ENCODE measurements at places on chromosomes 5 and 9. TPM values are rescaled to one million over a fixed set of nuclear protein-coding genes. Genes with fewer than 3 reads are reported as not detected.

- peak; percentile 76 for DNase-seq
These were observed 762 bp downstream of the SNCAIP start for GRCh38 chr5:122312591-122313406.

DNA sequence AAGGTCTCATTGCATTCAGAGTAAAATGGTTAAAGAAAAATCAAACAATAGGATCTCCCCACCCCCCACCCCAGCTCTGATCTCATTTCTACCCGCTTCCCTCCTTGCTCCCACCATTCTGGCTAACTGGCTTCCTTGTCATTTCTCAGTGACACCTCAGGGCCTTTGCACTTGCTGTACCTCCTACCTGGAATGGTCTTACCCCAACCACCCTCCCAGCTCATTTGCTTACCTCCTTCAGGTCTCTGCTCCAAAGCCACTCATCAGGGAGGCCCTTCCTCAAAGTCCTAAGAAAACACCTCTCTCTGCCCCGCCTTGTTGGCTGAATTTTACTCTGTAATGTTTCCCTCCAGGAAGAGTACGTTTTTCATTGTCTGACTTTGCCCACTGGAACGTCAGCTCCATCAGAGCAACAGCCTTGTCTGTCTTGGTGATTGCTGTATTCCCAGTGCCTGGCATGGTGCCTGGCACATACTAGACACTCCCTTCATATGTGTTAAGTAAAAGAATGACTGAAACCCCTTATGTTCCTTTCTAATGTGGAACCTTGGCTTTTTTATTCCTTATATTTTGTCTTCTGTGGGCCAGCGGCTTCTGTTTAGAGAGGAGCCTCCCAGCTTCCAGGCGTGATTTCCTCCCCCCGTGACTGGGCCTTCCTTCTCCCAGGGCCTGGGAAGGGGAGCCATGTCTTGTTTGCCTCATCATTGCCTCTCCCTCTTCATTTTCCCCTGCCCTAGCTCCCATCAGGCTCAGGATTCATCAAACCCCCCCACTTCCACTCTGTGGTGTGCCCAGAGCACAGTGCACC lies 26.9 kb downstream of the NEURL1B start:
- no peak for DNase-seq

- no peak for DNase-seq
These were observed 159.4 kb downstream of the SIL1 start for GRCh38 chr5:139038613-139039305.

GRCh38 chr5:83540783-83541182 lies 69.2 kb downstream of the VCAN start:
- no peak for DNase-seq

GRCh38 chr9:79080536-79080935 lies 491.2 kb upstream of the TLE4 start:
- DNase-seq, result no peak

- peak; percentile 48 for DNase-seq
These were observed 153.4 kb upstream of the TLX3 start for GRCh38 chr5:171155621-171156020.

The ASPN gene
- total RNA-seq, result 6.3 TPM

The PLPPR1 gene
- not detected for total RNA-seq

The BSPRY gene
- not detected for total RNA-seq

DNA sequence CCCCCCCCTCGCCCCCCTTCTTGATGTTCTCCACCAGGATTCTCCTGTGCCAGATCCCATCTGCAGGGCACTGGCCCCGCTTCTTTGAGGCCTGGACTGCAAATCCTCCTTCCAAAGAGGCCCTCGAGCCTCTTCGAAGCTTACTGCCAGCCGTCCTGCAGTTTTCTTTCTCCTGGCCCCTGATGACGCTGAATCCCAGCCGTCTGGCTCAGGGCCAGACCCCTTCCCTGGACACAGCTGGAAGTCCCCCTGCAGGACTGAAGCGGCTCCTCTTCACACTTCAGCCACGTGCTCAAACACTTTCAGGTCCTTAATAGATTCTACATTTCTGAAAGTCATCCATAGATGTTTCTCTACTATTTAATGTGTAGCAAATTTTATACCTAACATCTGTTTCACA lies 121.5 kb downstream of the EHMT1 start:
- peak; percentile 37 for DNase-seq

GRCh38 chr5:60604771-60605170 lies 95.2 kb downstream of the DEPDC1B start:
- DNase-seq, result no peak

The PCDHB13 gene
- 3.3 TPM for total RNA-seq

The F2RL2 gene
- not detected for total RNA-seq

The UGT3A1 gene
- not detected for total RNA-seq

GRCh38 chr9:74391816-74392215 lies 105.3 kb upstream of the RORB start:
- no peak for DNase-seq

The FBXW2 gene
- total RNA-seq, result 18.3 TPM

- DNase-seq, result no peak
These were observed 268.8 kb upstream of the RFX3 start for GRCh38 chr9:3794635-3795034.

The PDZD2 gene
- total RNA-seq, result not detected

DNA sequence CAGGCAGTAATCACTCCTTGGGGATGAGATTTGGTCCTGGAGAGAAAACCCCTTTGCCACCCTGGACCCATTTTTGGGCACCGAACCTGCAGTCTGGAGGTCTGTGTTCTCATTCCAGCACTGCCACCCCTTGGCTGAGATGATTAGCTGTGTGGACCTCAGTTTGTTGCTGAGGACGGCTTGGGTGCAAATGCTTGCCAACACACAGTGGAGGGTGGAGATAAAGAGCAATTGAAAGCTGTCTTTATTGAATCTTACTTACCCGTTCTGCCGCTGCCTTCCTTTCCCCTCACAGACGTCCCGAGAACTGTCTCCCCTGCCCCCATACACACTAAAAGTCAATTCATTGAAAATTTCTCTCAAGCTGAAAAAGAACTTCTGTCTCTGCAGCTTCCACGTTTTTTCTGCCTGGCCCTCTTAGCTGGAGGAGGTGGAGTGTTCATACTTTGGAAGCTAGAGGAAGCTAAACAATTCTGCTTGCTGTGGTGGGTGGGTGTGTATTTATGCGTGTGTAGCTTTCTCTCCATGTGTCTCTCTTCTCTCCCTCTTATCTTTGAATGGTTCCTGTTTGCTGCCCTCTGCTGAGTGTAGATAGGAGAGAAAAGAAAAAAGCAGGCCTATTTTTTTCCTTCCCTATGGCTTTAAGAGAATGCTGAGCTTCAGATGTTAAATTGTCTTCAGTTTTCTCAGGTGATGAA lies 6.6 kb downstream of the GALNT10 start:
- no peak for DNase-seq

- no peak for DNase-seq
These were observed 125.9 kb downstream of the KCNIP1 start for GRCh38 chr5:170629566-170630175.

DNA sequence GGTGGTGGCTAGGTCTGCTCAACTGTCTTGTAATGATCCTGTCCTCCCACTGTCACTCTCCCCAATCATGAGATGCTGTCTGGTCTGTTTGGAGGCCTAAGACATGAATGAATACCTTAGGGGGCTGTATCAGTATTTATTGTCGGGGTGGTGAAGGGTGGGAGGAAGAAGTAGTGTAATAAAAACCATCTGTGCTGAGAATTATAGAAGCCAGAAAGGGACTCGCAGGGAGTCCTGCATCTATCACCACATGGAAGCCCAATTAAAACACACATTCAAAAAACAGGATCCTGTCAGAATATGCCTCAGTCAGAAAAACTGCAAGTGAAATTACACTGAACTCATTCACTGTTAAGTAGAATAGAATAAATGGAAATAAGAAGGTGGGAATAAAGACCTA lies 1134.3 kb upstream of the C9orf72 start:
- no peak for DNase-seq

The POU5F2 gene
- 0.76 TPM for total RNA-seq

GRCh38 chr5:172939071-172939470 lies 20.2 kb upstream of the RPL26L1 start:
- peak; percentile 67 for DNase-seq

The TMEM215 gene
- total RNA-seq, result not detected

DNA sequence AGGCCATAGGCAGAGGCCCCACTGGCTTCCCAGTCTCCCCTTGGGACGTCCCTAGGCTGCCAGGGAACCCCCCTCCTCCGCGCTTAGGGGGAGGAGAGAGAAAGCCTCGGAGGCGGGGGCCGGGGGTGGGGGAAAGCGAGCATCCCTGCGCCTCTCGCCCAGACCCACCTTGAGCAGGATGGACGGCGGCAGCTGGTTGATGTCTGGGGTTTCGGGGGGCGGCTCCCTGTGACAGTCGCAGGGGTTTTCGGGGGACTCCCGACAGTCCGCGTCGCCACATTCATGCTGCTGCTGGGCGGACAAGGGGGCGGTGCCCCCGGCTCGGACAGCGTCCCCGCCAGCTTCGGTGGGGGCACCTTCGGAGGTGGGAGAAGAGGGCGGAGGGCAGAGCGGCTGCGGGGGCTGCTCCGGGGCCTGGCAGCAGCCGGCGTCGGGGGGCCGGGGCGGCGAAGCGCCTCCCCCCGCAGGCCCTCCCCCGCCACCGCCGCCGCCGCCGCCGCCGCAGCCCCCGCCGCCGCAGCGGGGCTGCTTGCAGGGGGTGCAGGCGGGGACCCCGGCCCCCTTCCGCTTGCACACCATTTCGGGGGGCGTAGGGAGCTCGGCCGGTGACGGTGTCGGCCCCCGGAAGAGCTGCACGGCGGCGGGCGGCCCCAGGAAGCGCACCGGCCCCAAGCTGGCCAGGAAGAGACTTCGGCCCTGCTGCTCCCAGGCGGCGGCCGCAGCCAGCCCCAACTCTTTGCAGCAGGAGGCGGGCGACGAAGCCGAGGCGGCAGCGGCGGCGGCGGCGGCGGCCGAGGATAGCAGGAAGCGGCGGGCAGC lies 1.2 kb downstream of the FBXL17 start:
- DNase-seq, result peak; percentile 56

GRCh38 chr9:92850898-92851297 lies 26.9 kb downstream of the ZNF484 start:
- DNase-seq, result no peak

The N4BP3 gene
- total RNA-seq, result 0.32 TPM

The INSL4 gene
- not detected for total RNA-seq

The MLANA gene
- total RNA-seq, result not detected

- DNase-seq, result peak; percentile 95
These were observed 294.1 kb downstream of the FANCC start for GRCh38 chr9:95023217-95024003.

DNA sequence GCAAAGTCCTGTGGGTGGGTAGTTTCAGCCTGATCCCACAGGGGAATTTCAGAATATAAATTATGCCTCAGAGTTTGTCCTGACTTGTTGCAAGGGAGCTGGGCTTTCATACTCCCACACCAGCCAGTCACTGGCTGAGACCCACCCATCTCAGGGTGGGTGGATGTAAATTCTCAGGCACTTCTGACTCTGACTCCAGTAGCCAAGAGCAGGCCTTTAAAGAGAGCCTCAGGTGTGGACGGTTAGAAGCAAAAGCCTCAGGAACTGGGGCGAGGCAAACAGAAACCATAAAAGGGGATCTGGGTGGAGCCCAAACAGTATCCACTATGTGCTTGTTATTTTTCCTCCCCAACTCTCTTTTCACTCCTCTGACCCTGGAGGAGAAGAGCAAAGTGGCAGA lies 28.6 kb upstream of the FBXW11 start:
- no peak for DNase-seq

- peak; percentile 82 for DNase-seq
These were observed 226.9 kb downstream of the MSX2 start for GRCh38 chr5:174951151-174951780.

DNA sequence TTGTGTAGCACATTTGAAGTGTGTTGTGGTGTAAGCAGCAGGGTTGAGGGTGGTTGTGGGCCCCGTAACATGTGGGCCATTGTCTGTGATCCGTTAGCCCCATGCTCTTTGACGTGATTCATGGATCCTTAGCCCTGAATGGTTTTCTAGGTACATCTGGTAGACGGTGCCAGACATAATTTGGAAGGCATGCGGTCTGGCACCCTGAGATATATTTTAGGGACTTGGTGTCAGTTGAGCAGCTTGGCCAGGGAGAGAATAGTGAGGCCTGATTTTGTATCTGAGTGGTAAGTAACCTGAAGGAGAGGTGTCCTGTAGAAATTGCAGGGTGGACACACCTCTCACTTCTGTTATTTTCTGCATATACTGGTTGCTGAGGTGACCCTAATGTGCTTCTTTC lies 10.9 kb downstream of the SH3GL2 start:
- DNase-seq, result no peak

The IDNK gene
- 1.0 TPM for total RNA-seq

The TSLP gene
- not detected for total RNA-seq

GRCh38 chr5:61816146-61816545 lies 484.1 kb downstream of the ZSWIM6 start:
- no peak for DNase-seq

The DBH gene
- not detected for total RNA-seq

- no peak for DNase-seq
These were observed 5.0 kb downstream of the KCNIP1 start for GRCh38 chr5:170508660-170509347.

- peak; percentile 42 for DNase-seq
These were observed 25.5 kb upstream of the RUSC2 start for GRCh38 chr9:35464141-35465025.

The HSD17B4 gene
- total RNA-seq, result 55.8 TPM

The WNT8A gene
- total RNA-seq, result not detected

The PDLIM4 gene
- 84.4 TPM for total RNA-seq

The ANKRD55 gene
- total RNA-seq, result not detected

The HTR1A gene
- total RNA-seq, result not detected

The PHF24 gene
- not detected for total RNA-seq

The LCN9 gene
- total RNA-seq, result not detected
